ENCODE measurements at places on chromosomes 4 and X.

- no peak for DNase-seq
Observed at GRCh38 chr4:82801910-82802521, 3.4 kb upstream of the SCD5 start.

DNA sequence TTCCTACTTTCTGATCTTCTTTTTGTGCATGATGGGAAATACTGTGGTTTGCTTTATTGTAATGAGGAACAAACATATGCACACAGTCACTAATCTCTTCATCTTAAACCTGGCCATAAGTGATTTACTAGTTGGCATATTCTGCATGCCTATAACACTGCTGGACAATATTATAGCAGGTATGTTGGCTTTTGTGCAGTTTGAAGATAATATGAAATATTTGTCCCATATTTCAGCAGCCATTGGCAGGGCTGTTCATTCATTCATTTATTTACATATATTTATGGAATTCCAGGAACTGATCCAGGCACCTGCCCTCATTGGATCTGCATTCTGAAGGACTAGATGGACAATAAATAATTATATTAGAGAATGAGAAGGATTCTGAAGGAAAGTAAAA lies 96.9 kb downstream of the NPFFR2 start:
- DNase-seq: no peak

DNA sequence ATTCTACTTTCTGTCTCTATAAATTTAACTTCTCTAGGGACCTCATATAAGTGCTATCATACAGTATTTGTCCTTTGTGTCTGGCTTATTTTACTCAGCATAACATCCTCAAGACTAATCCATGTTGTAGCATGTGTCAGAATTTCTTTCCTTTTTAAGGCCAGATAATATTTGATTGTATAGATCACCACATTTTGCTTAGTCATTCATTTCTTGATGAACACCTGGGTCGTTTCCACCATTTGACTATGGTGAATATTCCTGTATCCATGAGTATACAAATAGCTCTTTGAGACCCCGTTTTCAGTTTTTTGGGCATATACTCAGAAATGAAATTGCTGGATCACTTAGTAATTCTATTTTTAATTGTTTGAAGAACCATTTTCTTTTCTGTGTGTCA lies 12.0 kb downstream of the CNGA2 start:
- DNase-seq: no peak

DNA sequence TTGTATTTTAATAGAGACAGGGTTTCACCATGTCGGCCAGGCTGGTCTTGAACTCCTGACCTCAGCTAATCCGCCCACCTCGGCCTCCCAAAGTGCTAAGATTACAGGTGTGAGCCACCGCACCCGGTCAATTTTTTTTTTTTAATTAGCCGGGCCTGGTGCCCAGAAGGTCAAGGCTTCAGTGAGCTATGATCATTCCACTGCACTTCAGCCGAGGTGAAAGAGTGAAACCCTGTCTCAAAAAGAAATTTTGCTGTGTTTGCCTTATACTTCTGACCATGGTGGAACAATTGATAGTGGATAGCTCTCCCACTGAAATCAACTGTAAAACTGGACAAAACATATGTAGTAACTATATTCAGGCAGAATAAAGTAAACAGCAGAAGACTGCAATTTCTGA lies 24.0 kb upstream of the SMIM14 start:
- DNase-seq: no peak

DNA sequence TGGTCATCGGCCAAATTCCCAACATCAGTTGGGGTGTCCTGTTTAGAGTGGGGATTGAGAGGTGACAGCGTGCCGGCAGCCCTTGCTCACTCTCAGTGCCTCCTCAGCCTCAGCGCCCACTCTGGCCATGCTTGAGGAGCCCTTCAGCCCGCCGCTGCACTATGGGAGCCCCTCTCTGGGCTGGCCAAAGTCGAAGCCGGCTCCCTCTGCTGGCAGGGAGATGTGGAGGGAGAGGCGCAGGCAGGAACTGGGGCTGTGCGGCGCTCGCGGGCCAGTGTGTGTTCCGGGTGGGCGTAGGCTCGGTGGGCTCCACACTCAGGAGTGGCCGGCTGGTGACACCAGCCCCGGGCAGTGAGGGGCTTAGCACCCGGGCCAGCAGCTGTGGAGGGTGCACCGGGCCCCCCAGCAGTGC lies 7.1 kb upstream of the CENPU start:
- DNase-seq: no peak

- DNase-seq: no peak
Observed at GRCh38 chr4:3107691-3108121, 33.2 kb downstream of the HTT start.

- DNase-seq: no peak
Observed at GRCh38 chrX:21873063-21873775, 17.4 kb downstream of the YY2 start.

GRCh38 chr4:140800666-140801065 lies 44.5 kb upstream of the TBC1D9 start:
- DNase-seq: no peak

- no peak for DNase-seq
Observed at GRCh38 chrX:3144651-3145050, 103.4 kb downstream of the ARSF start.

DNA sequence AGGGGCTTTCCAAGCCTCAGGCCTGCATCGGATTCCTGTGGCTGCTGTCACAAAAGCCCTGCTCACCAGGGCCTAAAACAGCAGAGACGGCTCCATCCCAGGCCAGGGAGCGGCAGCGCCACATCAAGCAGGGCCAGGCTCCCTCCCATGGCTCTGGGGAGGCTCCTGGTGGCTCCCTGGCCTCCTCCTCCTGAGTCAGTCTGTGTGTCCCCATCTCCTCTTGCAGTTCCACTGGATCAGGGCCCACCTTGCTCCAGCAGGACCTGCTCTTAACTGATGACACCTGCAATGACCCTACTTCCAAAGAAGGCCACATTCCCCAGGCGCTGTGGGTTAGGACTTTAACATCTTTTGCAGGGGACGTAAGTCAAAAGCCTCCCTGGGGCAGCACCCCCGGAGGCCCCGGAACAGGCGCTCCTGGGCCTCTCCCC lies 51.9 kb downstream of the CPZ start:
- no peak for DNase-seq

DNA sequence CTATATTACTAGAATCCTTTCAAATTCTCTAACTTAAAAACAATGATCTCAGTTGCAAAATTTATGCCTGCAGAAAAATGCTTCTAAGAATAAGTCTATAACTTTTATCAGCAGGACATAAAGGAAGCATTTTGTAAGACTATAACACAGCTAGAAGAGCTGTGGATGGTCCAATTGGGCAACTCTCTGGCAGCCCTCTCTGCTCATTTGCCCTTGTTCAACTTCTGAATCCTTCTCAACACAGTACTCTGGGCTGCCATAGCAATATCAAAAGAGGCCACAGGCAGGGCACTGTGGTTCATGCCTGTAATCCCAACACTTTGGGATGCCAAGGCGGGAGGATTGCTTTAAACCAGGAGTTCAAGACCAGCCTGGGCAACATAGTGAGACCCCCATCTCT lies 88.5 kb downstream of the MID1 start:
- no peak for DNase-seq

GRCh38 chr4:76809594-76810305 lies 88.2 kb downstream of the SOWAHB start:
- DNase-seq: no peak

GRCh38 chrX:124194199-124194598 lies 138.3 kb upstream of the TEX13D start:
- no peak for DNase-seq

DNA sequence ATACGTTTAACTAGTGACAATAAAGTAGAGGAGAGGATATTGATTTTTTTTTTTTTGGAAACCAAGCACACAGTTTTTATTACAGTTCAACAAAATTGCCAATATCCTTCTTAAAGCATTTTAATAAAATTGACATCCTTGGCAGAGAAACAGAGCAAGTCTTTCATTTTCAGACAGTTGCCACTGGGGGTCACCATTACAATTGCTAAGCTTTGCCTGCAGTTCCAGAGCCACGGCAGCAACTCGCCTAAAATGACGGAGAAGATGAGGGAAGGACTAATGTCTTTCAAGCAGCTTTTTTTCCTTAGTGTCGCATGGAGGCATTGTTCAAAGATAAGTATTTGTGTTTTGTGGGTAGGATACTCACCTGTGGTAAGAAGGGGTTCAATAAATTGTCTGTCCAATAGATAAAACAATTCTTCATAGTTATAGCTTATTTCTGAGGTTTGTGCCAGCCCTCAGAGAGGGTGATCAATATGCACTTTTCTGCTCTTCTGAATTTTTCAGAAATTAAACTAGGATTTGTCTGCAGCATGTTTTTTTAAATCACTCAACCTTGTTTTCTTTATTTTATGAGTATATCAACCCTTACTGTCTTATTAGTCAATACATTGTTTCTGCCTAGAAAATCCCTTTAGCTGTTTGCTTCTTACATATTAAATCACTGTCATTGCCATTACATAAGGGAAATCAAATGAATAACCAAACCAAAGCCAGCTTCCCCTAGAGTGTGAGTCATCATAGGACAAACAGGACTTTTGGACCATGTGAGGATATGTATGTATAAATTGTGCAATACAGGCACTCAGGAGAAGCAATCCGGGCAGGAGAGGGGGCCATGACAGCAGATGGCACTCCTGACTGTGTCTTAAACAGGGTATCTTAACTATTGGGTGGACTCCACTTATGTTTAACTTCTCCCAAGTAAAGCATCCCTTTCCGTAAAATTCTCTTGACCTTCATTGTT lies 508.1 kb upstream of the ARX start:
- no peak for DNase-seq

GRCh38 chr4:24753519-24753918 lies 41.9 kb upstream of the SOD3 start:
- DNase-seq: no peak

- DNase-seq: no peak
Observed at GRCh38 chrX:49991758-49992157, 69.4 kb downstream of the CLCN5 start.

- no peak for DNase-seq
Observed at GRCh38 chrX:147550217-147550616, 361.5 kb upstream of the FMR1 start.

- DNase-seq: no peak
Observed at GRCh38 chrX:98331407-98331806, 1447.7 kb downstream of the RPA4 start.

DNA sequence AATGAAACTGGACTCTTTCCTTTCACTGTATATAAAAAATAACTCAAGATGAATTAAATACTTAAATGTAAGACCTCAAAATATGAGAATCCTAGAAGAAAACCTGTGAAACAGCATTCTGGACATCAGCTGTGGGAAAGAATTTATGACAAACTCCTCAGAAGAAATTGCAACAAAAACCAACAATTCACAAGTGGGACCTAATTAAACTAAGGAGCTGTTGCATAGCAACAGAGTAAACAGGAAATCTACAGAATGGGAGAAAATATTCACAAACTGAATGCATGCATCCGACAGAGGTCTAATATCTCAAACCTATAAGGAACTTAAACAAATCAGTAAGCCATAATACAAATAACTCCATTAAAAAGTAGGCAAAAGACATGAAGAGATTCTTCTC lies 851.7 kb upstream of the PCDH10 start:
- DNase-seq: no peak

- DNase-seq: no peak
Observed at GRCh38 chrX:133323431-133323830, 91.9 kb downstream of the GPC4 start.

- DNase-seq: no peak
Observed at GRCh38 chr4:14583331-14583730, 418.9 kb upstream of the CPEB2 start.

DNA sequence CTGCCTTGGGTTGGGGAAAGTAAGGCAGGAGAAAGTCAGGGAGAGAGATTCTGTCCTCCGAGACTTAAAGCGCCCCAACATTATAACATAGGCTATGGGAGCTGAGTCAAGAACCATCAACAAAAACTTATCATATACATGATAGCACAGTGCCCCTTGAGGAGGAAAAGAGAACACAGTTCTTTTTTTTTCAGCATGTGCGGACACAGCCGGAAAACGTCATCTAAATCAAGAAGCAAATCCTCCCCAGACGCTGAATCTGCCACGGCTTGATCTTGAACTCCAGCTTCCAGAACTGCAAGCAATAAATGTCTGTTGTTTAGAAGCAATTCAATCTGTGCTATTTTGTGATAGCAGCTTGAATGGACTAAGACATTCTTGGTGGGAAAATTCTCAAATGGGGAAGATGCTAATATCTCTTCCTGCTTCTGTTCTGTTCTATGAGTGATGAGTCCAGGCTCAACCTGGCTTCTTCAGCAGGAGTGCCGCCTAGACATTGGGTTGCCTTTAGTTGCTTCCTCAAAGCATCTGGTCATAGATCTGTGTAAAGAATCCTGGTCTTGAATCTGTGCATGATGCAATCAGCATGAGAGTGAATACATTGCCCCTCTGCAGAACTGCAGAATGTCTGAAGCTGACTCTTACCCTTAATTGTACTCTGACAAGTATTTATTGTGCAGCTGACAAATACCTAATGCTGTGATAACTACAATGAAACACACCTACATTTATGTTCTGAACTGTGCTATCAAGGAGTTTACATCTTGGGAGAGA lies 549.8 kb upstream of the PRKX start:
- DNase-seq: no peak

Data from NCI-H510A (cell line).